Central memory CD4-positive, alpha-beta T cell (primary cell): ENCODE measurements at places on chromosomes 11 and 22.

GRCh38 chr22:20674998-20675397 lies 98.9 kb upstream of the SERPIND1 start:
- no peak for DNase-seq

DNA sequence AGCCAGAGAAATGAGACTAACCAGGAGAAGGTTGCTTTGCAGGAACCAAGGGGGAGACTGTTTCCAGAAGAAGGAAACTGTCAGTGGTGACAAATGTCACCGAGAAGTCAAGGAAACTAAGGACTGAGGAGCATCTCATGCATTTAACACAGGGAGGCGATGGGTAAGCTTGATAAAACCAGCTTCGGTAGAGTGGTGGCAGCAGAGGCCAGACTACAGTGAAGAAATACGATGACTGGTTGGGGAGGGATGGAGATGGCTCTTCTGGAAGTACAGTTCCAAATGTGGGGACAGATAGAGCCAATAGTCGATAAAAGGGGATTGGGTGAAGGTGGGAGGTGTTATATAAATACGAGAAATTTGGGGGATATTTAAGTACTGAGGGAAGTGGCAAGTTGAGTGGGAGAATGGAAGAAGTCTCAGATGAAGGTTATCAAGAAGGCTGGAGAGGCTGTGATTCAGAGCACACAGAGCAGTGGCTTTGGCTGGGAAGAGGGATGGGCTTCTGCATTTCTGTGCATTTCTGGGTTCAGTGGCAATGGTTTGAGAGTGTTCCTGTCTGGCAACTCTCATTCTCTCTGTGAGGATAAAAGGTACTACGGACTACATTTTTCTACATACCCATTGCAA lies 29.2 kb downstream of the SC5D start:
- peak; percentile 23 for DNase-seq

DNA sequence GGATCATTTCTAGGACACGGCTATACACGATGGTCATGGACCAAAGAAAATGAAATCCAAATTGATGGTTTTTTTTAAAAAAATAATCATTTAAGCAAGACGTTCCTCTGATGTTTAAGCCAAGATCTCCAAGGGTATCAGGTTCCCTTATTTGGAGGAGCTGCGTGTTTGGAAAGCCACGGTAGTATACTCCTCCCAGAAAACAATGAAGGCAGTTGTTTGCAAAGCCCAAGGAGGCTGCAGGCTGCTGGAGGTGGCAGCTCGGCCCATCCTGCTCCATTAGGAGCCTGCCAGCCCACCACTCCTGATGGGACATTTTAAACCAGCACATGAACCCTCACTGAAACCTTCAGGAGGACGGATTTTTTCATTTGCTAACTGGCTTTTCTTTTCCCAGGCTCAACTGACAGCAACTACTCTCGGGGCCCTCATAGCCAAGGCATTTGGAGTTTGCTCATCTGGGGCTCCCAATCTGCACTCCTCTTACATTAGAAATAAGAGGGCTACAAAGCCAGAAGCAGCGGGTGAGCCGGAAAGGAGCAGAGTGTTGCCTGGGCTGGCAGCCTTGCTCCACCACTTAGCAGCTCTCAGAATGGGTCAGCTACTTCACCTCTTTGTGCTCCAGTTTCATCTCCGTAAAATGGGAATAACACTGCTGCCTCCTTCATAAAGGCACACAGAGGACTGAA lies 58.4 kb downstream of the ABTB2 start:
- no peak for DNase-seq

GRCh38 chr22:26608129-26608528 lies 9.7 kb downstream of the CRYBB1 start:
- no peak for DNase-seq

- DNase-seq, result no peak
These were observed 25.2 kb upstream of the OR8B8 start for GRCh38 chr11:124470561-124471227.

DNA sequence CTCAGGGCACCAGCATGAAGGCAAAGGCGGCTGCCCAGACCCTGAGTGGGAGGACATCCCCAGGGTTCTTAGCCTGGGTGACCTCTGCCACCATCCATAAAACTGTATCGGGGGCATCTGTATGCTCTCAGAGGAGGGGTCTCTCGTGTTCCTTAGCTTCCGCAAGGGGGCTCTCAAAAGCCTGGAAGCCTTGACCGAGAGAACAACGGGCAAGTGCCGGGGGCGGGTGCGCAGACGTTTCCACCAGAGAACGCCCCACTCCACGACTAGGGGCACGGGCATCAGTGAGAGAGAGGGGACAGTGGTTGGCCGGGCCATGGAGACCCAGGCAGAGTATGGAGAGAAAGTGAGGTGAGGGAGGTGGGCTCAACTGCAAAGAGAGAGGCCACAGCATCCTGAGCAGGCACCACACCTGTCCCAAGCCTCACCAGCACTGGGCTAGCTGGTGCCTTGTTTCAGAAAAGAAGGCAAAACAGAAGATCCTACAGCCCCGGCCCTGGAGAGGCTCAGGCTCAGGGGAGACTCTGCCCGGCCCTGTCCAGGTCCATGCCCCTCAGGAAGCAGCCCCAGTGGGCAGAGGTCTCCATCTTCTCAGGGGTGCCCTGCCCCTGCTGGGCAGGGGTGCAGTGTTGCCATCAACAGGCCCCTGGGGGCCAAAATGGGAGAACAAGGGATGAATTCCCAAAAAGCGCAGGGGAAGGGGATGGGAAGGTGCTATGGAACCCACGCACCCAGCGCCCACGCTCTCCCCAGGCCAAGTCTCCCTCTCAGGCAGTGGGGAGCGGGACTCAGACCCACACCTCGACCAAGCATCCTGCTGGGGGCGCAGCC lies 5.9 kb downstream of the TSPAN32 start:
- DNase-seq, result no peak

DNA sequence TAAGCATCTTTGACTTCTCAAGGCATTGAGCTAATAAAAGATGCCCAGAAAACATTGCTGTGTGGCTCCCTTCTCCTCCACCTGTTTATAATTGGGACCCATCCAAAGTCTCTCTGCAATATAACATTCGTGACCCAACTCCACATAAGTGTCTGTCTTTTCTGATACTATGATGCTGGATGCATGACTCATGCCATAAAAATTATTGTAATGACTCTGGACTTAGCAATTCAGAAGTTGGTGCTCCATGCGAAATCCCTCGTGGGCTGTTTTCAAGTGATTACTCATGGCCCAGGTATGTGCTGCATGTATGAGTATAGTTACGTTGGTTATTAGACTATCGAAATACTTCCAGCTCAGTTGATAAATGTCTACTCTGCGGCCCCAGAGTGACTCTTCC lies 11.7 kb downstream of the FJX1 start:
- no peak for DNase-seq

GRCh38 chr22:20305894-20306645 lies 13.8 kb downstream of the DGCR6L start:
- DNase-seq, result no peak

DNA sequence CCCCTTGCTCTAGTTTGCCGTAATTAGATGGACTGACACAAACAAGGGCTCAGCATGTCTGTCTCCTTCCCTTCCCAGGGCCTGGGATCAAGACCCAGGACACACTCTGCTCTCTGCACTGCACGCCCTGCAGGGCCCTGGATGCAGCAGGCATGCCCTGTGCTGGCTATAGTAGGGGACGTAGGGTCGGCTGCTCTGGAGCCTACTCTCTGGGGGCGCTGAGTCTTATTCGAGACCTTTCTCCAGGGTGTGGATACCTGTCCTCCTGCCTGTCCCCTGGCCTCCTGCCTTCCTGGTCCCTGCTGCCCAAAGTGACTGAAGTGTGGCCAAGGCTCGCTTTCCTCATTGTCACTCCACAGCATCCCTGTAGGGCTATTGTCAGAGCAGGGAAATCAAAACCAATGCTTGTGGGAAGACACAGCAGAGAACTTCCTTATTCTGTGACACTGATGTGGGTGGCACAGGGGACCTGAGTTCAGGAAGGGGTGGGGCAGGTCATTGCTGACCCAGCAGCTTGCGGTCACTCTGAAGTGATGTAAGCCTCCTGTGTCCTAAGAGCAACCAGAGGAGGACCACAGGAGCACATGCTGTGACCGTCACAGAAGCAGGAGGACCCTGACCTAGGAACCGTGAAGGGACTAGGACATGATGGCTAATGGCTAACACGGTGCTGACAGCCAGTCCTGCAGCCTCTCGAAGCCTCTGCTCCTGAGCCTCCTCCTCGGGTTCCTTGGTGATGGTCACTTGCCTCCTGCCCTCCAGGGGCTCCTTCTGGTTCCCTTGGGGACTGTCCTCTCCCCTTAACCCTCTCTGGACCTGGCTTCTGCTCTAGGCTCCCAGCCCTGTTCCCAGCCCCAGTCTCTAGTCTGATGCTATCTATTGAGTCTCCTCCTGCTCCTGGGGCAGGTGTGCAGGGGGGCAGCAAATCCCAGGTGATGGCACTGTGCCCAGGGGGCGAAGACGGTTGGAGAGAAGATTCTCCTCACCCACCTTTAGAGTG lies 10.3 kb downstream of the APOBEC3A start:
- DNase-seq, result no peak

DNA sequence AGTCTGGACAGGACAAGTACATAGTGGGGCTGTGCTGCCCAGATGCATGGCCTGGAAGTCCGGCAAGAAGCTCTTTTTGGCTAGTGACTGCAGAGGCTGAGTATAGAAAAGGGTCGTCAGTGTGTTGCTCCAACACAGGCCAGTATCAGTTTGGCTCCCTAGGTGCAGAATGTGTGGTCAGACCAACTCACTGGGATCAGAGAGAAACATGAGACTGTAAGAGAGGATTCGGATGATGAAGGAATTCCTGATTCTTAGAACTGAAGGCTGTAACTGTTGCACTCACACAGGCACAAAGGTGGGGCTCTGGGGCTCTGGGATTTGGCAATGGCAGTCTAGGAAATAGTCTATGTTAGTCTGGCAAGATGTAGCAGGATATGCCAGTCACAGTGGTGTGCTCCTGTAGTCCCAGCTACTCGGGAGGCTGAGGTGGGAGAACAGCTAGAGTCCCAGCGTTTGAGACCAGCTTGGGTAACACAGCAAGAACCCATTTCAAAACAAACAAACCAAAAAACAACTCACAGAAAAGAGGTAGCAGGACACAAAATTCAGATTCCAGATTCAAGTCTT lies 11.1 kb upstream of the UPB1 start:
- no peak for DNase-seq

DNA sequence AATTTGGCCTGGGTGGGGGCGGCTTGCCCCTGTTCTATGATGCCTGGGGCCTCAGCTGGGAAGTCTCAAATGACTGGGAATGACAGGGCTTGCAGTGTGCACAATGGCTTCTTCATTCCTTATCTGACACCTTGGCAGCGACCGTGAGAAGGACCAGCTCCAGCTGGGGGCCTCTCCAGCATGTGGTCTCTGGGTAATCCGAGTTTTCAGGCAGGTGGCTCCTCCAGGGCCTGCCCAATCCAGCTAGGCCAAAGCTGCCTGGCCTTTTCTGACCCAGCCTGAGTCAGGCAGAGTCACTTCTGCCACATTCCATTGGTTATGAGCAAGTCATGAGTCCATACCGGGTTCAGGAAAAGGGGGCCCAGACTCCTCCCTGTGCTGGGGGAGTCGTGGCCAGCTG lies 646.0 kb downstream of the OPCML start:
- no peak for DNase-seq

DNA sequence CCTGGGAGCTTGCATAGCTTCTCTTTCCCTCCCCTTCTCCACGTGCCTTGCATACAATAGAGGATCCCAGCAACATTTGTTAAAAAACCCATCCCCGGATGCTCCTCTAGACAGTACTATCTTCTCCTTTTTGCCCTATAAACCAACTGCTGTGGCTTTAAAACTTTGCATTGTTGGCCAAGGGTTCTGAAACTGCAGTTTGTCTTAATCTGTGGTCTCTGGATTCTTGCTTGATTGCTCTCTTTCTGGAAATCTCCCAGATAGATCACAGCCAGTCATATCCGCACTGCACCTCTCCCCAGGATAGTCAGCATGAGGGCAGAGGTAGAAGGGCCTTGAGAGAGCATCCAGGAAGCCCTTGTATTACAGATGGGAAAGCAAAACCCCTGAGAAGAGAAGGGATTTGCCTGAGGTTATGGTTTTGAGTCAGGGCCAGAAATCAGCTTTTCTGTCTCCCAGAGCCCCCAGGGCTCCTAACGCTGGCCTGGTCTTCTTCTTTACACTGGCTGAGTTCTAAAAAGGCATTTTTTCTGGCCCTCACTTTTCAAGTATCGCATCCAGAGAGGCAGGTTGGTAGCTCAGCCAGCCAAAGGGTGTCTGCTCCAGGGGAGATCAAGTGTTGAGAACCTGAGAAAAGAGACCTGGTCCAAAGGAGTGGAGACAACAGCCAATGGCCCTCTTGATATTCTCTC lies 70.6 kb downstream of the ADM start:
- no peak for DNase-seq

GRCh38 chr11:107018219-107018901 lies at the start of gene GUCY1A2:
Gene GUCY1A2 (minus strand): TSS chr11:107018476. CDS start chr11:107018055, 421 bp downstream.
- DNase-seq, result no peak

- DNase-seq, result no peak
These were observed 220.7 kb upstream of the BLID start for GRCh38 chr11:122336706-122337105.

GRCh38 chr11:75264971-75265370 lies 24.4 kb downstream of the TPBGL start:
- no peak for DNase-seq

- no peak for DNase-seq
These were observed 3.3 kb upstream of the CRACR2B start for GRCh38 chr11:824292-824880.

- no peak for DNase-seq
These were observed 23.8 kb downstream of the KCNQ1 start for GRCh38 chr11:2468363-2469235.

GRCh38 chr11:109425554-109425953 lies 3.6 kb downstream of the C11orf87 start:
- no peak for DNase-seq

DNA sequence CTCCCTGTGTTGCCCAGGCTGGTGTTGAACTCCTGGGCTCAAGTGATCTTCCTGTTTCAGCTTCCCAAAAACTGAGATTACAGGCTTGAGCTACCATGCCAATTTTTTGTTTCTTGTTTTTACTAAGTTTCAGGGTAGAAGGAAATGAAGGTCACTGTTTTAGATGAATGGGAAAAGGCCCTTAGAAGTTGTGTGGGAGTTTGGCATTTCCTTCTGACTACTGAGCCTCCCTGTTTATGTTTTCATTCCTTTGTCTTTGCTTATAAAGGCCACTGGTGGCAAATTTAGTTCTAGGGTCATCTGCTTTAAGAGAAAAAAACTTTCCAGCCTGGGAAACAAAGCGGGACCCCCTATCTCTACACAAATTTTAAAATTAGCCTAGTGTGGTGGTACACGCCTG lies 22.1 kb downstream of the SRPRA start:
- DNase-seq, result no peak
